ENCODE measurements at places on chromosomes 1 and 21. TPM values are rescaled to one million over a fixed set of nuclear protein-coding genes. Genes with fewer than 3 reads are reported as not detected.

The GLUL gene
- total RNA-seq, result 181 TPM

The NRIP1 gene
- 47.7 TPM for total RNA-seq

The LAMC1 gene
- 409 TPM for total RNA-seq

The KRTAP11-1 gene
- not detected for total RNA-seq

All from thoracic aorta endothelial cell (primary cell).